ENCODE measurements at places on chromosomes 7 and 10.

GRCh38 chr10:37667736-37668135, 189.7 kb downstream of the ZNF248 start:
- DNase-seq = peak; percentile 3

GRCh38 chr10:5550621-5551530, 26.1 kb downstream of the CALML3 start:
- DNase-seq = no peak

GRCh38 chr7:82053453-82054032, 283.7 kb upstream of the HGF start:
- DNase-seq = no peak

- DNase-seq = no peak
These were observed 85.7 kb downstream of the GLI3 start for GRCh38 chr7:42151309-42151708.

- DNase-seq = no peak
These were observed 10.1 kb upstream of the LAT2 start for GRCh38 chr7:74199551-74200355.

DNA sequence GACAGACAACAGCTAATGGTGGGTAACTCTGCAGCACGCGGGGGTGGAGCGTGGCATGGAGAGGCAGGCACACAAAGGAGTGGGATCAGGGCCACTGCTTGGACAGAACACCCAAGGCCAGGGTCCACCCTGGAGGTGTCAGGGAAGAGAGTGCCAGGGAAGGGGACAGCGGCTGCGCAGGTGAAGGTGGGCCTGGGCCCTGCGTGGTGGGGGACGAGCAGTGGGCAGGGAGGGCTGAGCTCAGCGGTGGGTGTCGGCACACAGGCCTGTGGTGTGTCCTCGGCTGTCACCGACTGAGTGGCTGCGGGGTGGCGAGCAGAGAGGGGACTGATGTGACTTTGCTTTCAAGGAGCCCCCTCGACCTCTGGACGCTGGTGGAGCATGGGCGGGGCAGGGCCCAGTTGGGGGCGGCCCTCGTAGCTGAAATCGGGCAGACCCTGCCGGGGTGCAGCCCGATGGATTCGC, 8.4 kb upstream of the SCART1 start:
- DNase-seq = no peak

GRCh38 chr7:27098578-27099451, 3.0 kb upstream of the HOXA1 start:
- peak; percentile 27 for DNase-seq

GRCh38 chr10:35643151-35644049, 1.3 kb upstream of the FZD8 start:
- DNase-seq = peak; percentile 20

- DNase-seq = no peak
These were observed 292.9 kb downstream of the PTEN start for GRCh38 chr10:88156341-88156740.

GRCh38 chr7:90266808-90267207, 21.8 kb downstream of the CFAP69 start:
- DNase-seq = no peak

DNA sequence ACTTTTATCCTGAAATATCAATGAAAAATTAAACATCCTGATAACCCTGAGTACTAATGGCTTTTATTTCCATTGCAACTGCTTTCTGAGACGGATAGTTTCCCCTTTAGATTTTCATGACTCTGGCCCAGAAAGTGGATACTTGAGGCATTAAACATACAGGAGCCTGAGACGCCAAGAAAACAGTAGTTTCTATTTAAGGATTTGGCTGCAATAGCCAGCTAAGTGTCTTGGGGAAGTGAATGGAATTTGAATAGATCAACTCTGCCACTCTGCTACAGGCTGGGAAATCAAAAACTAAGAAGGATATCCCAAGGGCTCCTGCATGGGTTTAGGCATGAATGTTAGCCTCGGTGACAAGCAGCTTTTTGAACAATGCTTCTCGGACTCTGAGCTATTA, 24.7 kb upstream of the GPAM start:
- DNase-seq = no peak

GRCh38 chr7:86407291-86407690, 236.4 kb upstream of the GRM3 start:
- no peak for DNase-seq

DNA sequence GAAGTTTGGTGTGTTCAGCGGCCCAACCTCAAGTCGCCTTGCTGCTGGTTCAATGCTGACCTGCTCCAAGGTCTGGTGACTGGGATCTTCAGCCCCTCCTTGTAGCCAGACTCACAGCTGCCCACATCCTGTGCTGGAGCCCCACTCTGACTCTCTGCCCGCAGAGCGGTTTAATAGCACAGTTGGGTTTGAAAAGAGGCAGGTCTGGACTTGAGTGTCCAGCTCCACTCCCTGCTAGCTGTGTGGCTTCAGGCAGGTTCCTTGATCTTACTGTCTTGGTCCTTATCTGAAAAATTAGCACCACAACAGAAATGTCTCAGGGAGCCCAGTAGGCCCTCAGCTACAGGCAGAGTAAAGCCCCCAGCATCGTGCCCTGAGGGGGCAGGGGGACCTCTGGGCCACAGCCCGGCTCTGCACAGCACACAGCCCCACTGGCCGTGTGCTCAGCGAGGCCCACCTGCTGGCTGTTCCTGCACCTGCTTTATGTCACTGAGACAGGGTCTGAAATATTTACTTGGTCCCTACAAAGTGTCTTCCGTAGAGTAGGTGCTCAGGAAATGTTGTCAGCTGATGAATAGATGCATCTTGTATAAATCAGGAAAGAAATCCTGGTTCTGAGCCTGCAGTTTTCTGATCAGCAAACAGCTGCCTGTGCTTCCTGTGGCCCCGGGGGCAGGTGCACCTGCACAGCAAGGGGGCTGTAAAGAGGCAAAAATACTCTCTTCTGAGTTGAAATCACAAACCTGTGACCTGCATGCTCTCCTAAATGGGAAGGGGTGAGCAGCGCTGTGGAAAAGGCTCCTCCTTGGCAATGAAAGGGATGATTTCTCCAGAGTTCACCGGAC, 155.5 kb downstream of the SVIL start:
- peak; percentile 63 for DNase-seq

DNA sequence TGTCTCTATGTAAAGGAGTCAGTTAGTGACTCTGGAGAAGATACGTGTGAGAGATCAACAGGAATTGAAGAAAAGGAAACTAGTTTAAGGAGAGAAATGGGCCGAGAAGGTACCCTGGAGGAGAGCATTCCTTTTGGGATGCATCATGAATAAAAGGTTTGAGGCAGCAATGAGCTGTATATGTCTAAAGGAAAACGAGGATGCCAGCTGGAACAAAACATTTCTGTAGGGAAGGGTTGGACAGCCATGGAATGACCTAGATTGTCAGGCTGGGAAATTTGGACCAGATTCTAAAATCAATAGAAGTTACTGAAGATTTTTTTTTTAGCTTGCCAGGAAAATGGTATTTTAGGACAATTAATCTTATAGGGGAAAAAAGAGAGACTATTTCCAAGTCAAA, 17.2 kb upstream of the MPP7 start:
- DNase-seq = no peak

- DNase-seq = peak; percentile 51
These were observed 621.2 kb downstream of the SDK1 start for GRCh38 chr7:3922175-3922635.

DNA sequence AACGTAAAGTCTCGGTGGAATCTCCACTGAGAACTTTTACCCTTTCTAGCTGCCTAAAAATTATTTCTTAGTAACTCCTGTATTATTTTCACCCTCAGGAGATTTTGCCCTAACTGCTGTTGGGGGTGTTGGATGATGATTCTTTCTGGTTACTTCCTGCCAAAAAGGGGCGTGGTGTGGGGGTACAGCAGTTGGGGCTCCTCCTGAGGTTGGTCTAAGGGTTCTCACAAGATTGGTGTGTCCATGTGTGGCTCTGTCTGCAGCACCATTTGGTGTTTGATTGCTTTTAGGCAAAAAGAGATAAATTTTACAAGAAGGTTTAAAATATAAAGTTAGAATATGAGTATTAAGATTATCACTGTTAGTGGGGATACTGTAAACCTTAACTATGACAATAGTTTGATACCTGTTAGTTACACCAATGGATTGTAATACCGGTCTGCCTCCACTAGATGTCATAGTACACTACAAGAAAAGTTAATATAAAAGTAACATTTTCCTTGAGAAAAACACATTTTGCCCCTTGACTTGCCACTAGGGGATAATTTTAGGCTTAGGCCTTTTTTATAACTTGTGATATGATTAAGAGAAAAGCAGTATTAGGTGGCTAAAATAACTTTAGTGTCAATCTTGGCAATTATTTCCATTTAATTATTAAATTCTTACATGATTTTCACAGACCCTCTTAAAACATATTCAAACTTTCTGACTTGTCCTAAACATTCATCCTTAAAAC, 928.7 kb downstream of the IPMK start:
- DNase-seq = peak; percentile 77

GRCh38 chr7:1755783-1756625, 85.9 kb downstream of the ELFN1 start:
- no peak for DNase-seq

- DNase-seq = no peak
These were observed 9.7 kb downstream of the PUS7 start for GRCh38 chr7:105512415-105512814.

GRCh38 chr7:159066816-159067575, 77.7 kb downstream of the VIPR2 start:
- DNase-seq = no peak

DNA sequence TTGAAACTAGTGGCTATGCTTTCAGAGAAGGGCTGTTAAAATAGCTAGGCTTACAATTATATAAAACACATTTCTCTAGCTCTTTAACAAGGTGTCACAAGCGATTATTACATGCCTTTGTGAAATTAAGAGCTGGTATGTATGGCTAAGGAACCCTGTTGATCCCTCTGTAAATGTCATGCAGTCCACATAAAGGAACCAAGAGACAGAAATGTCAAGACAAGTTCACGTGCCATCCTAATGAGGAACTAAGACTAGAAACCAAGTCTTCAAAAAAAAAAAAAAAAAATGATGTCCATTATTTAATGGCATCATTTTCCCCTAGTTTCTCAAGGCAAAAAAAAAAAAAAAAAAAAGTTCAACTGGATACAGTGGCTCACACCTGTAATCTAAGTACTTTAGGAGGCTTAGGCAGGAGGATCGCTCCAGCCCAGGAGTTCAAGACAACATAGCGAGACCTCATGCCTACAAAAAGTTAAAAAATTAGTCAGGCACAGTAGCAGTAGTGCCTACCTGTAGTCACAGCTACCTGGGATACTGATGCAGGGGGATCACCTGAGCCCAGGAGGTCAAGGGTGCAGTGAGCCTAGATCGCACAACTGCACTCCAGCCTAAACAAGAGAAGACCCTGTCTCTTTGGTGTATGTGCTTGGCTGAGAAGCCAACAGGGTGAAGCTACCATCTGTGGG, 63.4 kb downstream of the SRPK2 start:
- peak; percentile 40 for DNase-seq

GRCh38 chr7:116399819-116400218, 99.7 kb upstream of the CAV2 start:
- DNase-seq = no peak

DNA sequence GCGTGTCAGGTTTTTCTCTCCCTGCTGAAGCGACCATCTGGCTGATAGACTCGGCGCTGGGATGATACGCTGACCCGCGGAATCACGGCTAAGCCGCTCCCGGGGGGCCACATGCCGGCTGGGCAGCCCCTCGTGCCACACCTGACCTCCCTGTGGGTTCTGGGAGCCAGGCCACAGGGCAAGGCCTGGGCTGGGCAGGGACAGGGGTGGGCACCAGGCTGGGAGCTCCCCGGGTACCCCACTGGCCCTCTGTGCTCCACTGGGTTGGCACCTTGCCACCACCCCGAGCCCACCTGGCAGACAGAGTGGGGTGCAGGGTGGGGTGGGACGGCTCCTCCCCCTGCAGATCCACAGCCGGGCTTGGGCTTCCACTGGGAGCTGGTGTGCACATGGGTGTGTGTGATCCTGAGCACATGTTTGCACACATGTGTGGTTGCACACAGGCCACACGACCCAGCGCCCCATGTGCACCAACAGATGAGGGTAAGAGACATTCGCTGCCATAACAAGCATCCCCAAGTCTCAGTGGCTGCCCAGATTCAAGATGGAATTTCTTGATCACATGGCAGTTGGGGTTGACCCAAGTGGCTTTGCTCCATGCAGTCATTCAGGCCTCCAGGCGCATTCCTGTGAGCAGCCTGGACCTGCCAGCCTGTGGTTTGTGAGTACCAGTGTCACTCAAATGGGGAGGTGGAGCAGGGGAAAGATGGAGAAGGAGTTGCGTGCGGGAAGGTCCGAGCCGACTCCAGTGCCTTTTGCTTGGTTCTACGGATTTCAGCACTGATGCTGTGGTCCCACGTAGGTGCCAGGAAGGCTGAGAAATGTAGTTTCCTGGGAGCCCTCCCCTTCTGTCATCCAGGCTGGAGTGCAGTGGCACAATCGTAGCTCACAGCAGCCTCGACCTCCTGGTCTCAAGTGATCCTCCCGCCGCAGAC, 79.7 kb downstream of the UNCX start:
- DNase-seq = no peak

- DNase-seq = no peak
These were observed 13.6 kb downstream of the ZYX start for GRCh38 chr7:143394777-143395176.

DNA sequence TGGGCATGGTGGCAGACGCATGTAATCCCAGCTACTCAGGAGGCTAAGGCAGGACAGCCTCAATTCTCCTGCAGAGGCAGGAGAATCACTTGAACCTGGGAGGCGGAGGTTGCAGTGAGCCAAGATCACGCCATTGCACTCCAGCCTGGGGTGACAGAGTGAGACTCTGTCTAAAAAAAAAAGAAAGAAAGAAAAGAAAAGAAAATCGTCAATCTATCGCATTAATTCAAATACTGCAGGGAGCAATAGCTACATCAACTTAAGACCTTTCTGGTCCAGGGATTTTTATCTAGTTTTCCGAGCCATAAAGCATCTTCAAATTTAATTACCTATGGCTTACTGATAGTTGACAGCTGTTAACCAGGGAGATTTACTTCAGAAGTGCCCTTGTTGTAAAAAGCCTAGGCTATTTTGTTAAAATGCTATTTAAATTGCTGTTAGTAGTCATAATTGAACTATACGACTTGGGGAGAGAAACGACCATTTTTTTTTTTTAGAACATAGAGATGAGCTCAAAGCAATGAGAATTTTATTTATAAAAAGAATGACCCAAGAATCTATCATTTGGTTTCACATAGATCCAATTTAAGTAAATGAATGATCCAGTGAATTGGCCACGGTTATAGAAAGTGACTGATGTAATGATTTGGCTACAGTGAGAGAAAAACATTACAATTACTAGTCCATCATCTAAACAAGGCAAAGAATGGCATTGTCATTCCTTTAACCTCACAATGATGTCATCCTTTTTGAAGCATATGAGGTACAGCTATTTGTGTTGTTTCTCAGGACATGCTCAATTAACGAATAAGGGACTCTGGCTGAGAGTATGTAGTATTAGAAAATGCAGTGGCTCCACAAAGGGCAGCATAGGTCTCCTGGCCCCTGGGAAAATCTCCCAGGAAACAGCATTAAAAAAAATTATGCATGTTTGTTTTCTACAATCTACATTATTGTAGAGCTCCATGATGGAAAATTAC, 85.3 kb downstream of the SEMA3C start:
- no peak for DNase-seq
